ENCODE measurements at places on chromosomes 16 and 17.

GRCh38 chr17:73468221-73468620 lies 156.4 kb upstream of the CDC42EP4 start:
- no peak for DNase-seq

DNA sequence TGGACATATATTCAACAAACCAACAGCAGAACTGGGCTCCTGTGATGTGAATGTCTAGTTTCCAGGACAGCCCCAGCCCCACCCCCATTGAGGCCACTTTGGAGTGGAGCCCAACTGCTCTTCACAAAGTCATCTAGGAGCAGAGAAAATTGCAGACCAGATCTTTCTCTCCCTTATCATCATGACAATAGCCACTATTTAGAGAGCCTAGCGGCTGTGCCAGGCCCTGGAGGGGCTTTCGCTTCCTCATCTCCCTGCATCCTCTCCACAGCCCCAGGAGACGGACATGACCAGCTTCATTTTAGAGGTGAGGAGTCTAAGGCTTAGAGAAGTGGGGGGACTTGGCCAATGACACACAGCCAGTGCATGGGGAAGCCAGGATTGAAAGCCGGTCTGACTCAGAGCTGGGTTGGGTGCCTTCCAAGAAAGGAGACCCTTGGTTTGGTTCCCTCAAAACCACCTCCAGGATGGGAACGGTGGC lies 1.4 kb downstream of the PRSS8 start:
- DNase-seq = no peak

DNA sequence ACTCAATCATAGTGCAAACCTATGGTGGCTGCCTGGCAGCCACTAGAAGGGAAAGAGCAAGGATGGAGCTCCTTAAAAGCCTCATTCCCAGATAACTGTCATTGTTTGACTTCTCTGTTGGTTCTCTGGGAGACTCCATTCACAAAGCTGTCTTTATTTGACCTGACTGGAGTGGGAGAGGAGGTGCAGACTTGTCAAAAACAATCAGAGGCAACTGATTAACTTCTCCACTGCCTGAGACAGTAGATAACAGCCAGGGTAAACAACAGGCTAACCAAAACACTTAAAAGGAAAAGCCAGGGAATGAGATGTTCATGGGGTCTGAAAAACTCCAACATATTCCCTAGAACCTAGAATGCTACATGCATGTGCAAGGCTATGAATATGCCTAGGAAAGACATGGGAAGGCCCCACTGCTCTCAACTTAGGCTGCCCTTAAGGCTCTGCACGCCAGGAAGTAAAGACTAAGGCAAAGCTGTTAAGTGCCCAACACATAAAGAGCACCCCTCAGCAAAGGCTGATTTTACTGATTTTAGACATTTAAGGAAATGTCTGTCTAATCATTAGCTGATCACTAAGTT lies 82.0 kb downstream of the TTC19 start:
- DNase-seq = no peak

DNA sequence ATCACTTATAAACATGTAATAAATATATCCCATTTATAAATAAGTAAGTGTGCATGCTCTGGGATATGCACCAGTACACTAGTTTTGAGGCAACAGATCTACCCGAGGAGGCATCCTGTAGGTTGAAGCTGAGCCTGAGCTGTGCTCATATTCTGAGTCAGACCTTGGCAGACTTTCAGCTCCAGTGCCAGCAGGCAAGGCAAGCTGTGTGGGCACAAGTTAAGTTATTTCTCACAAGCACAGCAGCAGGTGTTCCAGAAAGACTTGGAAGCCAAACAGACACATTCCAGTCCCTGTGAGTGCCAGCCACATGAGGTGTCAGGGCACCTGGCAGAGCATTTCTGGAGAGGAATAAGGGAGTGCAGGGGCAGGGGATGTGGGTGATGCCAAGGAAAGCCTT lies 1.3 kb upstream of the CLEC19A start:
- DNase-seq = no peak

DNA sequence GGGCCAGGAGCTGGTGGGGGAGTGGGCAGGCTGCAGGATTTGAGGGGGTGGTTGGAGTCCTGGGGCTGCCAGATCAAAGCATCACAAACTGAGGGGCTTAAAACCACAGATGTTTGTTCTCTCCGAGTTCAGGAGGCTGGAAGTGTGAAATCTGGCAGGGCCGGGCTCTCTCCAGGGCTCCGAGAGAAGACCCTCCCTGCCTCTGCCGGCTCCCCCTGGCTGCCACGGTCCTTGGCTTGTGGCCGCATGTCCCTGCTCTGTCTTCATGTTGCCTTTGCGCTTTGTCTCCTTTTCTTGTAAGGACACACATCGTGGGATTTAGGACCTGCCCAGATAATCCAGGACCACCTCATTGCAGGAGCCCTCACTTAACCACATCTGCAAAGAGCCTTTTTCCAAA lies 139.8 kb upstream of the GSE1 start:
- no peak for DNase-seq

DNA sequence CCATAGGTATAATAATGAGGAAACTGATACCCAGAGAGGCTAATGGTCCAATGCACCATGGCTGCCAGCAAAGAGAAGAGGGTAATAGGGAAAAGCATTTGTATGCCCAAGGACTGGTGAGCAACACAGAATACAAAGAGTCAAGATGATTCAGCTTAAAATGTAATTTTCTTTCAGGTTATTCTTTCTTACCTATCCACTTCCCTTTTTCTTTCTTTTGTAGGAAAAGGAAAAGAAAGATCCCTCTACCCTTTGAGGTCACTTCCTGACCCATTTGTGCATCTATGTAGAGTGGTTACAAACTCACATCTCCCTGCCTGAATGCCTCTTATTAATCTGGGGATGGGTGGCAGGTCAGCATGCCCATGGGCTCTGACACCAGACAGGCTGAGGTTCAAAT lies 3.5 kb upstream of the PLCG2 start:
- DNase-seq = no peak

- DNase-seq = no peak
Measured at GRCh38 chr16:67658849-67659674, 998 bp downstream of the ACD start.

DNA sequence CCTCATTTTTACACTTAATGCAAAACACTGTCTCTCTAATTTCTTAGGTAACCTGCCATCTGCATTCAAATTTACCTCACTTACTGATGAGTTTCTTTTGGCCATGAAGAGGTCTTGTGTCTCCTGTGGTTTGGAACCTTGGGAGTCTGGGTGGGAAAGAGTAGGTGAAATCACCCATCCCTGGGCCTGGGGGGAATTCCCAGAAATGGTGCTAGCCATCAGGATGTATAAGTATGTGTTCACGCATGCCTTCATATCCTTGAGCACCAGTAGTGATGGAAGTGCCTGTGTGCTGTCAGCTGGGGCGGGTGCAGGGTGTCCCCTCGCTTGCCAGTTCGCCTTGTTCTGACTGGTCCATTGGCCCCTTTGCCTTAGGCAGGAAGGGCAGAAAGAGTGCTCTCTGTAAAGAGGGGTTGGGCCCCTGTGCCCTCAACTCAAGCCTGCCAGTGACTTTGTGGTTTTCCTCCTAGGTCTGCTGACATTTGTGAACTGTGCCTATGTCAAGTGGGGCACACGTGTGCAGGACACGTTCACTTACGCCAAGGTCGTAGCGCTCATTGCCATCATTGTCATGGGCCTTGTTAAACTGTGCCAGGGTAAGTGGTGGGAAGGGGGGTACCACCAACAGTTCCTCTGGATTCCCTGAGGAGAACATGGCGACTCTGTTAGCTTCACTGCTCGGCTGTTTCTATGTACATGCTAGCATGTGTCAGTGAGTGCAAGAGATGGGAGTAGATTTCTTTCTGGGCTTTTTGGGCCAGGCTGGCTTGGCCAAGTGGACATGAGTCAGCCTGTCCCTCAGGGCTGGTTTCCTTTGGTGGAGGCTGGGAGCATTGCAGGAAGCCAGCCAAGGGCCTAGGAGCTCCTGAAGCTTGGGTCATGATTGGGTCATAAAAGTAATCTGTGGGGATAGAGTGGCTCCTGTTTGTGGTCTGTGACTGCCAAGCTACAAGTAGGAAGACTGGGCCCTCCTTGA lies 23.2 kb downstream of the SLC7A6OS start:
- no peak for DNase-seq
